ENCODE measurements at places on chromosomes 1 and 21.

DNA sequence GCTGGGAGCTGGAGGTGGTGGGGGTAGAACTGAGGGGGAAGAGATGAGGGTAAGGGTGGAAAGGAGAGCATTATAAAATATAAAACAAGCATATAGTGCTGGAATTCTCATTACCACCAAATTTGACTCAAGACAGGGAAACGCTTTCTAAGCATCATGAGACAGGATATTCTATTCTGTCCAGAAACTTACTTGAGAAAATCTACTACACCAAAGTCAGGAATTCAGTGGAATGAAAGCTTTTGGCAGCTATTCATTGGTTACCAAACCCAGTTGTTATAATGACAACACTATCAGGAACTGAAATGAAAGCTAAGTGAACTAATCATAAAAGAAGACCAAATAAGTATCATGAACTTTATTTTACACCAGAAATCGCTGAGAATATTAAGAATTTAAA, 14.5 kb downstream of the AIDA start:
- DNase-seq: no peak

DNA sequence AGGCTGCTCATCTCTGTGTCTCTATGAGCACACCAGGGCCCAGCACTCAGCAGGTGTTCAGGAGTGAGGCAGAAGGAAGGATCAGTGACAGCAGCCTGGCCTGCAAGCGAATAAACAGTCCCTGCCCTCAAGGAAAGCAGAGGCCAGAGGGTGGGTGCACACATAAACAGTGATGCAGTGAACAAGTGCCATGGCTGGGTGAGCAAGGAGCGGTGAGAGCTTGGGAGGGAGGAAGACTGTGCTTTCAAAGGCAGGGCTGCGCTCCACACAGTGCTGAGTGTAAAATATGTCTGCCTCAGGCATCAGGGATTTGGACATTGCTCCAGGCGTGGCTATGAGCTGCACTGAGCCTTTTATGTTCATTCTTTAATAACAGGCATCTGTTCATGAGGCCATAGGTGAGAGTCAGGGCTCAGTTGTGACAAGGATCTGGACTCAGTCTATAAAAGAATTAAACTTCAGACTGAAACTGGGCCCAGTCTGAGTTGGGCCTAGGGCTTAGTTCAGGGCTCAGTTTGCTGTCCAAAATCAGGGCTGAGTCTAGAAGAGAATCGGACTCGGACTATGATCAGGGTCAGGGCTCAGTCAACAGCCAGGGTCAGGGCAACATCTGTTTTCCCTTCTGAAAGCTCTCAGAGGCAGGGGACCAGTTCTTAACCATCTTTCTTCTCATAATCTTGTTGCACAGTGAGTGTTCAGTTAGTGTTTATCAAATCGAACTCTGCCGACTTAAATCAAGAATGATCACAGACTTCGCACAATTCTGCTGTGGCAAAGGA, 213.7 kb downstream of the FOXD2 start:
- no peak for DNase-seq

GRCh38 chr1:20108366-20109123, 10.8 kb downstream of the PLA2G2D start:
- no peak for DNase-seq

DNA sequence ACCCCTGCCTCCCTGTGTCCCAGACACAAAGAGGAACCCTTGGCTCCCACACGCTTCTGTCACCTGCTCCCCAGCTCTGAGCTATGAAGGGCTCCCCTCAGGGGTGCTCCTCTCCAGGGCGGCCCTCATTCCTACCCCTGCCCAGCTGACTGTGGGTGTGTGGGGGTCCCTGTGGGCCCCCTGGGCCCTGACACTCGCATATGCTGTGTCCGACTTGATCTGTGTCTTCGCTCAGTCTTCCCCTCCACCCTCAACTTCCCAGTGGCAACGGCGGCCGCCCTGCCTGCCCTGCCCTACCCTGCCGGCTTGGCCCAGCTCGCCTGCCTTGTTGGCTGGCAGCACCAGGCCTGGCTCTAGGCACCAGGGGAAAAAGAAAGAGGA, 1.2 kb downstream of the KCNQ4 start:
- DNase-seq: no peak

DNA sequence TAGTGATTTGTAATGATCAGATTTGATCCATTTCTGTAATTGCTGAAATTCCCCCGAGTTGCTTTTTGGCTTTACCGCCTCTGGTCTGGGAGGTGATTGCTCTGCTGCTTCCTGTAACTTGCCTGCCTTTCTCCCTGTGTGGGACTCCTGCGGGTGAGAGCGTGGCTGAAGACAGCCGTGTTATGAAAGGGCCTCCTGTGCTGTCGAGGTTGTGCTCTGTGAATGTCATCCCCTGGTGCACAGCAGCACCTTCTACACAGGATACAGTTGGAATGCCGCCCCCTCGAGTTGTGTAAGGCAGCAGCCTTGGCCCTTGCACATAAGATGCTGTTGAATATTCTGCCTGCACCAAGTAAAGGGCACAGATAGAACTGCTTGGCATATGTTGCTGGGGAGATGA, 5.9 kb downstream of the SOD1 start:
- peak; percentile 21 for DNase-seq

GRCh38 chr1:5770981-5771765, 221.1 kb downstream of the NPHP4 start:
- DNase-seq: peak; percentile 70

DNA sequence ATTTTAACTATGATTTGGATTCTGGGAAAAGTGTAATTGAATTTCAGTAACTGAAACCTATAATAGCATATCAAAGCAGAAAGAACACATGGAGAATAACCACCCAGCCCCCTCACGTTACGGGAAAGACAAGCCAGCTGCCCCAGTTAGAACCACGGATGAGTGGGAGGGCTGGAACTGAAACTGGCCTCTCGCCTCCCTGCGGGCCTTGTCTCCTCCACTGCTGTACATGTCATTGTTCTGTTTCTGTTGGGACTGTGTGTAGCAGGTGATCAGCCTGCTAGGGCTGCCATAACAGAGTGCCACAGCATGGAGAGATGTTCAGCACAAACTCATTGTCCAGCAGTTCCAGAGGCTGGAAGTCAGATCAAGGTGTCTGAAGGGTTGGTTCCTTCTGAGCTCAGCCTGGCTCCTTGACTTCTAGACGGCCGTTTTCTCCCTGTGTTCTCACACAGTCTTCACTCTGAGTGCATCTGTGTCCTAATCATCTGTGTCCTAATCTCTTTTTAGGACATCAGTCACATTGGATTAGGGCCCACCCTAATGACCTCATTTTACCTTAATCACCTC, 52.4 kb downstream of the MAP3K21 start:
- DNase-seq: no peak

- no peak for DNase-seq
Observed at GRCh38 chr1:85062425-85063026, 14.2 kb upstream of the MCOLN3 start.

- no peak for DNase-seq
Observed at GRCh38 chr1:204684571-204685235, 835 bp downstream of the LRRN2 start.

- DNase-seq: peak; percentile 69
Observed at GRCh38 chr21:31198575-31198974, 145.5 kb downstream of the TIAM1 start.

GRCh38 chr1:93853940-93854339, 25.1 kb downstream of the DNTTIP2 start:
- DNase-seq: no peak

- DNase-seq: no peak
Observed at GRCh38 chr1:62800825-62801306, 16.9 kb downstream of the ATG4C start.

DNA sequence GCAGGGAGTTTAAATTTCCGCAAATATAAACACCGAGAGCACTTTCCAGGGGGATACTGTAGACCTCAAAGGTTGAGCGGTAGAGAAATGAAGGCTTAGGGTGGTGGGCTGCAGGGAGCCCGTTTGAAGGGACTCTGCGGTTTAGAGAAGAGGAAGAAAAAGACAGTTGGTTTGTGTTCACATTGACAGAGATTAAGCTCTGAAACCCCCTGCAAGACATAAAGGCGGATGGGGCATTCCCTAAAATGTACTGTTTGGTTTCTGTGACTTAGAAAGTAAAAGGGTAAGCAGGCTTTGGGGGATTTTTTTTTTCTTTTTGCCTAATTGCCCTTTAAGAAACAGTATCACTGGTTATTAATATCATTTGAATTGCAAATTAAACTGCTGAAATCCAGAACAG, 1.3 kb downstream of the KAZN start:
- no peak for DNase-seq

GRCh38 chr1:21605964-21606705, 63.0 kb downstream of the RAP1GAP start:
- no peak for DNase-seq

- DNase-seq: peak; percentile 78
Observed at GRCh38 chr1:223731133-223731770, 18.9 kb downstream of the CAPN2 start.

DNA sequence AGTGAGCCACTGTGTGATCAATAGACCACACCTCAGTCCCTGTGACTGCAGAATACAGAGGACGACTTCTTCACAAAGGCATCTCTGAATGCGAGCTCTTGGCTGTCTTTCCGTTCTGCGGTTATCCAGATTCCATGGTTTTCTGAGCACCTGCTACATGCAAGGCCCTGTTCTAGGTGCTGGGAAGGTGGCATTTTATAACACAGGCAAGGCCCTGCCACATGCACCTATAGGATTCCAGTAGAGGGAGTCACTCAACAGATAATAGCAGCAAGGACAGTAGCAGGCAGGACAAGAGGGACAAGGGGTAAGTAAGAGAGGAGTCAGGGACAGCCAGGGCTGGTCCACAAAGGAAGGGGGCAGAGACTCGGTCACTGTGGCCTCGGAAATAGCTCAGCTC, 9.0 kb downstream of the URB1 start:
- no peak for DNase-seq

- no peak for DNase-seq
Observed at GRCh38 chr1:151840421-151840820, 801 bp upstream of the C2CD4D start.

DNA sequence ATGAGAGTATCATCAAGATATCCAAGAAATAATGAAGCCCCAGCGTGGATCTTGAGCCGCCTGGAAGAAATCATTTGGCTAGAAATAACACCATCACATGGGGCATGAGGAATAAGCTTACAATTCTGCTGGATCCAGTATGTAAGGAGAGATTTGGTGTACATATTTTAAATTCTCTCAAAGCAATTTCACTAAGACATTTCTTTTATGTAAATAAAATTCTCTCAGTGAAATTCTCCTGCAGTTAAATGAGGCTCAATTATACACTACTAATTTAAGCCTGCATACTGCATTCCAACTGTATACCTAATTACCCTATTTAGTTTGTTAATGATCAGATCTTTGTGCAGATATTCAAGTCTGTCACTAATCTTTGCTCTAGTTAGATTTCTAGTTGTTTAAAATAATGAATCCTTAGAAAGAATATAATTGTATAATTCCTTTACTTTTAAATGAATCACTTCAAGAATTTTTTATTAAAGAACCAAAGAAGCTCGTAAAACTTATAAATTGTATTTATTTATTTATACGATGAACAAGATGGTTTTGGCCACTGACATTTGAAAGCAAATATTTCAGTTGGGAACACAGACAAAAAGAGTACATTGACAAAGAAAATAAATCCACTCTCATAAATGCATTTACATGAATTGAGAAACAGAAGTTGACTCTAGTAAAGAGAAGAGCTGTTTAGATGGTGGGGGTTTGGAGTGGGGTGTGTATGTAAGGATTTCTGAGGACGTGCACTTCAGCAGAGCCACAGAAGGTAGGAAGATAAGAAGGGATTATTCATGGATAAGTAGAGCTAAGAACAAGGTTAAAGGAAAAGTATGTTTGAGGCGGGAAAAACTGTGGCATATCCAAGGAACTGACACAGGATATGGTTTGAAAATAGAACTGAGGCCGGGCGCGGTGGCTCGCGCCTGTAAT, 466.8 kb downstream of the DSCAM start:
- DNase-seq: no peak

DNA sequence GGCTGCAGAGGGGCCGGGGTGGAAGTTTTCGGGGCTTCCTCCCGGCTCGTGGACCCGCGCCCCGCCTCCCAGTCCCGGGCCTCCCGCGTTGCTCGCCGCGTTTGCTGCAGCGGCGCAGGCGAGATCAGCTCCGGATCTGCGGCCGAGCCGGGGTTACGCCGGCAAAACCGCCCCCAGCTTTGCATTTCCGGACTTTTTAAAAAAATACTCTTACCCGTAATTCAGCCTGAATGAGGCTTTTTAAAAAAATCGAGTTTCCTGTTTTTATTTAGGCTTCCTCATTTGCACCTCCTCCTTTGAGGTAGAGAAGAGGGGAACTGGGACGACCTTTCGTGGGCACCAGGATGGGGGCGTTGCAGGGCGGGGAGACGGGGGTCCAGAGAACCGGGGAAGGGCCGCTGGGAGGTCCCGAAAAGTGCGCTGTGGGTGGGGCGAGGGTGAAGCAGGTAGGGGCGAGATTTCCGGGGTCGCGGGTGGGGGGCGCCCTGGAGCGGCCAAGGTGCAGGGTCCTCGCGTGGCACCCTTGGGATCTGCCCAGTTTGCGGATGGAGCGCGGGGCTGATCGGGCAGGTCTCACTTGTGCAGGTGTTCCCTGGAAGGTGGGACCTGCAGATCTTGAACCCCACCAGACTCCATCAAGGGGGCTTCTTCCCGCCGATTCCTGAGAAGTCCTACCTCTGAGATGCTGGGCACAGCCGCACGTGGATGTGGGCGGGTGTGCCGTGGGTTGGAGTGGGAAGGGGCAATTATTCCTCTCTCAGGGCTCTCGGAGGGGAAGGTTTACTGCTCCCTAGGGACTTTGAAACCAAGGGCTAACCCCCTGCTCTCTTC, 1.1 kb downstream of the PIK3CD start:
- DNase-seq: no peak

GRCh38 chr1:44962729-44963128, 23.7 kb downstream of the EIF2B3 start:
- no peak for DNase-seq

GRCh38 chr1:182211386-182211785, 149.9 kb upstream of the ZNF648 start:
- no peak for DNase-seq

- DNase-seq: no peak
Observed at GRCh38 chr1:218661411-218661810, 316.3 kb downstream of the TGFB2 start.

DNA sequence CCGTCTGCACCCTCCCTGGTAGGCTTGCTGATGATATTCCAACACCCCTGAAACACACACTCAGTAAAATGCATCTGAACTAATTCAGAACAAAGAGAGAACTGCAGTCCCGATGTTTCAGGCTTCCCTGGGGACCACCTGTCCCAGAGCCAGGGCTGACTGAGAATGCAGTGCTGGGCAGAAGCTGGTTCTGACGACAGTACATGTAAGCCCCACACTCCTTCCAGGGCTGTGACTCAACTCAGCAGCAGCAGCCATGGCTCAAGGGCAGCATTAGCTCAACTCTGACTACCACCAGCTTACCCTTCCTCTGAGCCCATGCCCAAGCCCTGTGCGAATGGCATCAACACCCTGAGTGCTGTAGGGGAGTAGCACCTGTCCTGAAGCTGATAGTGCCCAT, 56.4 kb upstream of the SIPA1L2 start:
- DNase-seq: no peak

DNA sequence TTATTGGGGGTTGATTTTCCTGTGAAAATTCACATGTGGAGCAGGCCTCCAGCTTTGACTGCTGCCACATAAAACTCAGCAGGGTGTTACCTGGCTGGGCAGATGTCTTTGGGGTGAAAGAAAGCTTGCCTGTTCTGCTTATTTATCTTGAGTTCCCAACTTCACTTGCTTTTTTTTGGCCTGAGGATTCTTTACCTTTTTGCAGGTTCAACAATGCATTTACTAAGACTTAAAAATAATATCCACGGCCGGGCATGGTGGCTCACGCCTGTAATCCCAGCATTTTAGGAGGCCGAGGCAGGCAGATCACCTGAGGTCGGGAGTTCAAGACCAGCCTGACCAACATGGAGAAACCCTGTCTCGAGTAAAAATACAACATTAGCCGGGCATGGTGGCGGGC, 509.1 kb downstream of the KIF26B start:
- DNase-seq: no peak

GRCh38 chr1:202135221-202135721, 9.3 kb downstream of the ARL8A start:
- peak; percentile 79 for DNase-seq
